ENCODE measurements at places on chromosomes 6 and 20.
A peak's percentile ranks its signal among the peaks of the same experiment; 100 is the strongest.

DNA sequence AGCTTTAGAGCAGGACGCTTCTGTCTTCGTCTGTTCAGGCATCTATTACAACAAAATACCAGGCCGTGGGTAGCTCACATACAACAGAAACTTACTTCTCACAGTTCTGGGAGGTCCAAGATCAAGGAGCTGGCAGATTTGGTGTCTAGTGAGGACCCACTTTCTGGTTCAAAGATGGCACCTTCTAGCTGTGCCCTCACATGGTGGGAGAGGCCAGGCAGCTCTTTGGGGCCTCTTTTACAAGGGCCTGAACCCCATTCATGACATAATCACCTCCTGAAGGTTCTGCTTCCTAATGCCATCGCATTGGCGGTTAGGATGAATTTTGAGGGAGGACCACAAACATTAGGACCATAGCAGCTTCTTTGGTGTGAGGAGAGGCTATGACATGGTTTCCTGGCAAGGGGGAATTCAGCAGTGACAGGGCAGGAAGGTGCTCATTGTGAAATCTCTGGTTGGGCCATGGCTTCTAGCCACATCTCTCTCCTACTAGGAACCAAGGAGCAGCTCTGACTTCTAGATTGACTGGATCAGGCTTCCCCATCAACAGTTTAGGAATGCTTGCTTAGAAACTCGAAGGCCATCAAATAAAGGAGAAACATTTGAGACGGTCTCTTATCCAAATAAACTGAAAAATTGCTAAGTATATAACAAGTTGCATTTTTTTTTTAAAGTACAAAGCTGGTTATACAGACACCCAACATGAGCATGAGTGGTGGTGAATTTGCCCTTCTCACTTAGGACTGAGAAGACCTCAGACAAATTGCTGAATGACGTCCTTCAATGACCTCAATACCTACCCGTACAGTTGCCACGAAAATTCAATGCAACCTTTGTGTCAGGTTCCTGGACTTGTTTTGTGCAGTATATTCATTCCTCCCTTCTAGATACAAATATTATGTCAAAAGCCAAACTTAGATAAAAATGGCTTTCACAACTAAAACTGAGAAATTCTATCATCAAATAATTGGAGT, 140.7 kb downstream of the ZDHHC14 start:
- no peak for DNase-seq

DNA sequence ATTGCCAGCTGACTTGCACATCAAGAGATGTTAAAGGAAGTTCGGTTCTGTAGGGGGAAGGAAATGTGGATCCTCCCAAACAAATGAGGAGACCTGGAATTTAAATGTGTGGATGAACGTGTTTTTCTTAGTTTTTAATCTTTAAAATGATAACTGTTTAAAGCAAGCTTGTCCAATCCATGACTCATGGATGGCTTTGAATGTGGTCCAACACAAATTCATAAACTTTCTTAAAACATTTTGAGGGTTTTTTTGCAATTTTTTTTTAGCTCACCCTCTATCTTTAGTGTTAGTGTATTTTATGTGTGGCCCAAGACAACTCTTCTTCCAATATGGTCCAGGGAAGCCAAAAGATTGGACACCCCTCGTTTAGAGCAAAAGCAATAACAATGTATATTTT, 12.6 kb downstream of the TUBB2B start:
- no peak for DNase-seq

- no peak for DNase-seq
Measured at GRCh38 chr6:30880698-30881252, 3.5 kb upstream of the DDR1 start.

GRCh38 chr20:23587631-23588030, 18.1 kb downstream of the CST9 start:
- no peak for DNase-seq

GRCh38 chr6:70797625-70798024, 129.9 kb downstream of the SMAP1 start:
- no peak for DNase-seq

GRCh38 chr20:47998736-47999135, 213.5 kb upstream of the SULF2 start:
- DNase-seq = no peak

DNA sequence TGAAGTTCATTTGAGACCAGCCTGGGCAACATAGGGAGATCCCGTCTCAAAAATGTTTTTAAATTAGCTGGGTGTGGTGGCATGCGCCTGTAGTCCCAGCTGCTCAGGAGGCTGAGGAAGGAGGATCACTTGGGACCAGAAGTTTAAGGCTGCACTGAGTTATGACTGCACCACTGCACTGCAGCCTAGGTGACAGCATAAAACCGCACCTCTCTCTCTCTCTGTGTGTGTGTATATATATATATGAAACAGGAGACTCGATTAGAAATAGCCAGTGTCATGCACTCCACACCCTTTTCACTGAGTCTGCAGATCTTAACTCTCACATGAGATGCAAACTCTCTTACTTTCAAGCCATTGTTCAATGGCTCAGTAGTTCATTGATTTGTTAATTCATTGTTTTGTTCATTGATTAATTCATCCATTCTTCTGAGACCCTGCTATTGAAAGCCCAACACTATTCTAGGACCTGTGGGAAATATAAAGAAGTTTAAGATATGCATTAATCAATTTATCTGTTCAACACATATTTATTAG, 52.4 kb upstream of the MRPS10 start:
- no peak for DNase-seq

DNA sequence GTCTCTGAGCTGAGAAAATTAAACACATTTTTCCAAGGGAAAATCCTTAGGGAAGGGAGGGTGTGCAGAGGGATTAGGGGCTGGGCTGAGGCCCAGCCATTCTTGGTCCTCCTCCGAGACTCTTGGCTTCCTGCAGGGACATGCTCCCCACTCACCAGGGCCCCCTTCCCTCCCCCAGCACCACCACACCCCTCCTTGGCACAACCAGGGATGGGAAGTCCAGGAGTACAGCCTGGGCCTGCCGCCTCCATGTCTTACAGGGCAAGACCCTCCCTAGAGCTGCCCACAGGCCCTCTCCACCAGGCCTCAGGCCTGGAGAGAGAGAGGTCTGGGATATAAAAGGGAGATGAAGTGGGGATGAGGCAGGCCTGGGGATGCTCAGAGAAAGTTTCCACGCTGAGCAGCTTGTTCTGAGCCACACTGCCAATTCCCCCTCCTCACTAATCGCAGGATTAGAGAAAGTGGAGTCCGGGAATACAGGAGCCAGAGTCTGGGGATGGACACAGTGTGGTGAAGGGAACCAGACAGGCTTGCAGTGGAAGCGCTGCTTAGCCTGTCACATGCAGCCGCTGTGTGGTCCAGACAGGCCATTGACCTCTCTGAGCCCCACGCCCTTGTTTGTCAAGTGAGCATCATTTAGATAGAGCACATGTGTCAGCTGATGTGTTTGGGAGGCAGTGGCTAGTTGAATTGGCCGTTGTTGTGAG, 105.5 kb downstream of the MRPL14 start:
- DNase-seq = no peak

- DNase-seq = no peak
Measured at GRCh38 chr6:103769431-103769830, 1090.3 kb downstream of the HACE1 start.

DNA sequence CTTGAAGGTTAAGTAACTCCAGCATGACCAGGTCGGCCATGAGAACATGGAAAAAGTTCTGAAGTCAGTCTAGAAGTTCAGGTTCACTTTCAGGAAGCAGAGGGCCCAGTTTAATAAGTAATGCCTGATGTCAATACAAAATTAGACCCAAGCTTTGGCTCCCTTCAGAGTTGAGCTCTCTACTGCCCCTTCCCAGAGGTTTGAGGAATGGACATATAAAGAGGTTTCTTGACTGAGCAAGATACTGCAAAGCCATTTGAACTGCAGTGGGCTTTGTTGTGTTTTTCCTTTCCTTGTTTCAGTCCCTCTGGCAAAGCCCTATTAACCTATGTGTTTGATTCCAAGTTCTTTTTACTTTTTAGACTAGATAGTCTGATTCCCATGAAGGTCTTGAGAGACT, 97.8 kb upstream of the PREP start:
- no peak for DNase-seq

DNA sequence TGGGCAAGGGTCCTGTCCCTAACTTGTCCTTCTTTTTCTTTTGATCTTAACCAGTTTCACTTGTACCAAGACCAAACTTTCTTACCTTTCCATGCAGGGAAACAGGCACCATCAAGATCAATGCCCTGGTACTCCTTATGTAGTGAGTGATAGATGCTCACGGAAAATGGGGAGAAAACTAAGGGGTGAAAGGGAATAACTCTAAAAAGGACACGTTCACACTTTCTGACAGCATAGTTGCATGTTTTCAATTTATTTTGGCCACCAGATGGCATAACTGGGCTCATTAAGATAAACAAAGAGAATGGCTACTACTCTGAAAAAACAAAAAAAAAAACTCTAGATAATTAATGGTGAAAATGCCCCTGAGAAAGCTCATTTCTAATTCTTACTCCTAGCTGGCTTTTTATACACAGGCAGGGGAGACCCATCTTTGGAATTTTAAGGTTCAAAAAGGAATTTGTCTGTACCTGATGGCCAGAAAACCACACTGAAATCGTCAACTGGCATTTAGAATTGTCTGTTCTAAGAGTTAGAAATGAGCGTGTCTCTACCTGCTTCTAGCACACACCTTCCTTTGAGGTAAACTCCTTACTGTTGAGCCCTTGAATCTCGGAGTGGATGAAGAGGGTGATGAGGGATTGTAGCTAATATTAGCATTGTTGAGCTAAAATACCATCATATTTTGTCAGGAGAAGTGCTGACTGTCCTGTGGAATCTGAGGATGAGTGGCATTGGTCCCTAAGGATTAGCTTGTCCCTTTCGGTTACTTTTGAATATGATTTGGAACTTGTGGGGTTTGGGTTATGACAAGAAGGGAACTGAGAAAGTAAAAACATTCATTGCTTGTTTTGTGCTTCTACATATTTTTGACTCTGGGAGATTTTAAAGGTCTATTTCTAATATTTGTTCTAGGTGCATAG, 62.2 kb upstream of the DDR1 start:
- no peak for DNase-seq

DNA sequence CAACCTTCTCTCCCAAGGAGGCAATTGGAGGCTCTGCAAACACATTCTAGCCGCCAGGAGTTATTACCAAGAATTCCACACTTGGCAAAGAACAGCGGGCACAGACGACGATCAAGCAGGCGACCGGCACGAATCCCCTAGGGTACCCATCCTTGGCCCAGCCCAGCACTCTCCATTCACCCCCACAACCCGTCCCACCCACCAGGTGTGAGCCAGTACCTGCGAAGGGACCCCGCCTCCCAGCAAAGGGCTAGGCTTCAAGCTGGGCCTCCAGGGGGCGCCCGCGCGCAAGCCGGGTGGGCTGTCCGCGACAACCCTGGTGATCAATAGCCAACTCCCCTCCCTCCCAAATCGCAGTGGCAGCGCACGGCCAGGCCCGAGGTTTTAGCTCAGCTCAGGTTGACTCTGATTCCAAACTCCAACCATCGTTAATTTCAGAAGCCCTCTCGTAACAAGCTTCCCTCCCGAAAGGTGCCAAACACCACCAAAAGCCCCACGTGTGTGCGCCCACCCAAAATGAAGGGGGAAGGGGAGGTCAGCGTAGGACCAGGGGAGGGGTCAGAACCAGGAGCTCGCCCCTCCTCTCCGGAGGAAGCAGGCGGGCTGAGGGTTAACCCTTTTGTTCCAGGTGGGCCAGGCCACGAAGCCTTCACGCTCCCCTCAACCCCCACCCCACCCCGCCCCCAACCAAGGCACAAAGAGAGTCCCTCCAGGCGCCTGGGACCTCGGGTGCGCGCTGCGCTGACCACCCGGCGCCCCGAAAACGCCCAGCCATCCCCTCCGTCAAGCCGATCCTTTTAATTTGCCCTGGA, 2.1 kb downstream of the SALL4 start:
- peak; percentile 48 for DNase-seq

GRCh38 chr6:135281227-135281626, 100.1 kb downstream of the MYB start:
- DNase-seq = no peak

DNA sequence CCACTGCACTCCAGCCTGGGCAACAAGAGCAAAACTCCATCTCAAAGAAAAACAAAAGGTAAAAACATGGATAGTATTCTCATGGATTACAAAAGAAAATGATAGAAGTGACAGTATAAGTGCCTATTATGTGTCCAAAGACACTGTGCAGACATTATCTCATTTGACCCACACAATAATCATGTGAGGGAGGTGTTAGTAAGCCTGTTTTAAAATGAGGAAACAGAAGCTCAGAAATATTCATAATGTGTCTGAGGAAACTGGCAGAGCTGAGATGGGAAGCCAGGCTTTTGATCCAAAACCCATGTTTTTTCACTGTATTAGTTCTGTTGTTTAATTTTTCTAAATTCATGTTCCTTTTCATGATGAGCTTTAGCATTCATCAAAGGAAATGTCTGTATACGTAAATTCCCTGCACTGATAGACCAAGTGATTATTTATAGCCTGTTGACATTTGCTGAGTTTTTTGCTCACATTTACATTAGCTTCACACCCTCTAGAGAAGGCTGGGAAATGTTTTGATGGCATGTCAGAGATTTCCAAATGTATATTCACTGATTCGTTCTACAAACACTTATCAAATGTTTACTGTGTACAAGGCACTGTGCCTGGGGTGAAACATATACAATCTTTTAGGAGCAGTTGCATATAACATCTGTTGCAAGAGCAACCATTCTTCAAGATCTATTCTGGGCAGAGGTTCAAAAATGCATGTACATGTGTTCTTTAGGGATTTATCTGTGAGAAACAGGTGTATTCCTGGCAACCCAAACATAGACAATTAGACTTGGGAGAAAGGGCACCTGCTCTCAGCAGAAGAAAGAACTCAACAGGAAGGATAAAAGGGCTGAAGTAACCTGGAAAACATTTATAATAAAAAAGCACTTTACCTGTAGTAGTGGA, 331.5 kb downstream of the SAMD5 start:
- DNase-seq = no peak

- no peak for DNase-seq
Measured at GRCh38 chr6:112296694-112297093, 42.3 kb upstream of the LAMA4 start.

DNA sequence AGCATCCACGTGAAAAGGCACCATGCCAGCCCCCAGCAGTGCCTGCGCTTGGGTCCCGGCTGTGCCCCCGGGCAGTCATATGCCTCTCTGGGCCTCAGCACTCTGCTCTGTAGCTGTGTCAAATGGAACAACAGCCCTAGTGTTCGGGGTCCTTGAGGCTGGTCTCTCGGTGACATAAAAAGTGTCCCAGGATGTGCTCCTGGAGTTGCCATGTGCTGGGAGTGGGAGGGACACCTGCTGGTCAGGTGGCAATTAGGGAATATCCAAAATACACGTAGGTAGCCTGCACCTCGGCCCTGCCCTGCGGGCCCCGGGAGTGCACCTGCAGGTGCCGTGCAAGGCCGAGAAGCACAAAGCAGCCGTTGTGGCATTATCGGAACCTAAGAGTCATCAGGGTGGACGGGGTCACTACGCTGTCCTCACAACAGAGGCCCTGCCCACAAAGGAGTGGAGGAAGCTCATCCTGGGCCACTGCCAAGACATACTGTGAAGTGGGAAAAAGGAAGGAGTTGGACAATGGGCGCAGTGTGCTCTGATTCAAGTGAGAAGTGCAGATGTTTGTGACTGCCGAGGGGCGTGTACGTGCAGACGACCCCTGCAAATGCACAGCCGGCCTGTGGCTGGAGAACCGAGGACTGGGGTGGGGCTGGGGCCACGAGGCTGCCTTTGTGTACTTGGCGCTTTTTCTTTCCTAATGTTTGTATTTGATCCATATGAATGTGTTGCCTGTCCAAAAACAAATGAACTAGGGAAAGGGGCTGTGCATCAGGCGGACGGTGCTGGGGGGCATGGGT, 24.6 kb downstream of the SLCO4A1 start:
- peak; percentile 74 for DNase-seq

GRCh38 chr6:87762116-87762515, 60.1 kb upstream of the AKIRIN2 start:
- DNase-seq = no peak
